ENCODE measurements at places on chromosomes 7 and 10. TPM values are rescaled to one million over a fixed set of nuclear protein-coding genes. Genes with fewer than 3 reads are reported as not detected.

- peaks cover 37% of the 10 kb centered on the region for H3K4me1 ChIP-seq
- no peak overlapping the region for H3K4me3 ChIP-seq
- no peaks in the 10 kb centered on the region for H3K36me3 ChIP-seq
Observed at GRCh38 chr10:28883741-28884423, 206.6 kb downstream of the BAMBI start.

GRCh38 chr7:152544481-152544927, 108.7 kb upstream of the KMT2C start:
- no peak overlapping the region for H3K27ac ChIP-seq
- no peak for DNase-seq
- peaks cover 12% of the 10 kb centered on the region for H3K27me3 ChIP-seq

DNA sequence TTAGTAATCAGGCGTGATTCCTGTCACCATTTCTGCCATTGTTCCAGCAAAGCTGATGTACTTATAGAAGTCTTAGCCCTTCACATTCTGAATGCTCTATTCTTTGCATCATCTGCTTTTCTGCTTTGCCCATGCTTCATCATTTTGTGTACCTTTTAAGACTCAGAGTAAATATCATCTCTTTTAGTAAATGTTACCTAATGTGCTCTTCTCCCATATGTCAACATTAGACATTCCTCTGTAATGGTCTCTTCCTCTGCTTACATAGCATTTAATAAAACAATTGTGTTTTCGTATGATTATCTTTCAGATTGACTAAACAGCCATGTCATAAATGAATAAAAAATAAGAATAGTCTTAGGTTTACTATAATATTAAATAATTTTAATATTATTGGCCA, 719.6 kb upstream of the GRM3 start:
- H3K4me1 ChIP-seq, result no peaks in the 10 kb centered on the region
- no peaks in the 10 kb centered on the region for H3K36me3 ChIP-seq
- no peak overlapping the region for H3K27ac ChIP-seq
- no peak overlapping the region for H3K4me3 ChIP-seq
- no peaks in the 10 kb centered on the region for H3K27me3 ChIP-seq

DNA sequence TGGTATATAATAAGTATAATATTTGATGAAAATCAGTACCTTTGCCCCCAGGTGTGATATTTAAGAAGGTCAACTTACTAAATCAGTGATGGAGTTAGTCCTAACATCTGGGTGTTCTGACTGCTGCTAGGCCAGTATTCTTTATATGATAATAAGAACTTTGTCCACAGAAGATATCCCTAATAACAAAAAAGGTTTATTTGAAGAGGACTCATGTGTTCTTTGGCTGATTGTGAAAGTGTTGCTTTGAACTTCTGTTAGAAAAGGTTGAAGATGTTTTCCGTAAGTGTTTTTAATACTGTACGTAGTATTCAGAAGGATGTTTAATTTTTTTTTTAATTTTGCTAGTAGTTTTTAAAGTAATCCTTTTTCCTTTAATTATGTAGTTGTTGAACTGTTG, 10.2 kb downstream of the PTEN start:
- no peak overlapping the region for H3K27ac ChIP-seq
- peaks cover 7% of the 10 kb centered on the region for H3K4me1 ChIP-seq
- DNase-seq, result no peak
- peaks cover 2% of the 10 kb centered on the region for H3K36me3 ChIP-seq

GRCh38 chr7:122831436-122831835, 54.8 kb downstream of the CADPS2 start:
- H3K4me1 ChIP-seq, result peaks cover 1% of the 10 kb centered on the region
- H3K27me3 ChIP-seq, result no peaks in the 10 kb centered on the region
- DNase-seq, result no peak

DNA sequence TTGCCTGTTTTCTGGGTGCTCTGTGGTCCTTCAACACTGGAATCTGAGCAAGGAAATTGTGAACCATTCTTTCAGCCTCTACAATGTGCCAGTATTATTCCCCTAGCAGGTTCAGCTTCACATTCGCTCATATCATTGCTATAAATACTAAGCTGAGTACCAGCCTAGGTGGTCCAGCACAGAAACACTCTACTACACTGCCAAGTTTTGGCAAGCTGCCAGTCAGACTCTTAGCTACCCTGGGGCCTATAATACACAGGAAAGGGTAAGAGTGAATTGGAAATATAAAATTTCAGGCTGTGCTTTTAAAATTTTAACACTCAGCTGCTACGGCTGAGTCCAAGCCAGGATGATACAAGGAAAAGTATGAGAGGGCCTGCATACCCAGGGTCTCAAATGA, 49.9 kb upstream of the PPP1R3A start:
- no peaks in the 10 kb centered on the region for H3K4me1 ChIP-seq
- DNase-seq, result no peak
- no peak overlapping the region for H3K27ac ChIP-seq
- no peak overlapping the region for H3K4me3 ChIP-seq
- no peaks in the 10 kb centered on the region for H3K36me3 ChIP-seq

DNA sequence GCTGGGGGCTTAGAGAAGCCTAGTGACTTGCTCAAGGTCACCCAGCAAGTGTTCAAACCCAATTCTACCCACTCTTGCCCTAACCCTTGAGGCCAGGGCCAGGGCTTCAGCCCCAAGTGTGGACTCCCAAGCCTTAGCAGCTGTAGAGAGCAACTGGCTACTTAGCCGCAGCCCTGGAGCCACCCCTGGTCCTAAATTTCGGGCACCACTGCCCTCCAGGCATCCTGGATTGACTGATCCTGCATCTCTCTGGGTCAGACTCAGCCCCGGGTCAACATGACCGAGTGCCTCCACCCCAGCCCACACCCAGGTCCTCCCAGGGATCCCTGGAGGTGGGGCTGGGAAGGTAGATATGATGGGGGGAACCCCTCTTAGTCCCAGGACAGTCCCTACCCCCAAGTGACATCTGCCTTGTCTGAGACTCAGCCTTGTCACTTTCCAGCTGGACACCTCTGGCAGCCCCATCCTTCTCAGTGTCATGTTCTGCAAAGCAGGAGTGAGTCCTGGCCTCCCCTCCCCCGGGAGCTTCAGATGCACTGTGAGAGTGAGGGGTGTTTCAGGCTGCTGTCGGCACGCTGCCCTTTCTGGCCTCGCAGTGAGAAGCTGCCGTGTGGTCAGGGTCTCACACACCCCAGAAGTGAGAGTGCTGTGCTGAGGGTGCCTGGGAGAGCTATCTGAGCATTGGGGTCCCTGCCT, 89.8 kb downstream of the ZMIZ1 start:
- H3K4me3 ChIP-seq, result no peak overlapping the region
- H3K27ac ChIP-seq, result peak overlapping the region; percentile 96
- peaks cover 1% of the 10 kb centered on the region for H3K36me3 ChIP-seq
- H3K4me1 ChIP-seq, result peaks cover 45% of the 10 kb centered on the region

- peaks cover 15% of the 10 kb centered on the region for H3K27me3 ChIP-seq
- peak overlapping the region; percentile 95 for H3K27ac ChIP-seq
- no peak overlapping the region for H3K4me3 ChIP-seq
- no peak for DNase-seq
Observed at GRCh38 chr7:157013101-157013500, 2.6 kb upstream of the MNX1 start.

- no peaks in the 10 kb centered on the region for H3K27me3 ChIP-seq
- H3K27ac ChIP-seq, result no peak overlapping the region
- H3K4me1 ChIP-seq, result no peaks in the 10 kb centered on the region
- no peak for DNase-seq
- H3K36me3 ChIP-seq, result peaks cover 1% of the 10 kb centered on the region
Observed at GRCh38 chr7:95357623-95358022, 33.3 kb upstream of the PON1 start.

GRCh38 chr7:102432442-102433218, 745 bp upstream of the ORAI2 start:
- peaks cover 3% of the 10 kb centered on the region for H3K36me3 ChIP-seq
- H3K4me3 ChIP-seq, result peak overlapping the region; percentile 80
- no peak for DNase-seq
- no peaks in the 10 kb centered on the region for H3K27me3 ChIP-seq
- H3K4me1 ChIP-seq, result peaks cover 11% of the 10 kb centered on the region
- no peak overlapping the region for H3K27ac ChIP-seq

Gene ADAM8
- total RNA-seq, result 16.3 TPM

Gene GDF2
- total RNA-seq, result not detected

Gene XPNPEP1
- 40.0 TPM for total RNA-seq

Gene GTF2I
- total RNA-seq, result 605 TPM
